ENCODE measurements at places on chromosomes 16 and 17.

DNA sequence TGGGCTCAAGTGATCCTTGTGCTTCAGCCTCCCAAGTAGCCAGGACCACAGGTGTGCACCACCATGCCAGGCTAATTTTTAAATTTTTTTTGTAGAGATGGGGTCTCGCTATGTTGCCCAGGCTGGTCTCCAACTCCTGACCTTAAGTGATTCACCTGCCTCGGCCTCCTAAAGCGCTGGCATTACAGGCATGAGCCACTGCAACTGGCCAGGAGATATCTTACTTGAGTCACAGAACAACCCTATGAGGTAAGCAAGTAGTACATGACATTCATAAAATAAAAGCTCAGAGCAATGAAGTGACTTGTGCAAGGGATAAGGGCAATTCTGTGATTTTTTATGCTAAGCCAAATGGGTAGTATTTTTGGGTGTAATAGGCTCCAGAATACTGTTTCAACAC lies 57.3 kb downstream of the CDC27 start:
- DNase-seq = no peak

DNA sequence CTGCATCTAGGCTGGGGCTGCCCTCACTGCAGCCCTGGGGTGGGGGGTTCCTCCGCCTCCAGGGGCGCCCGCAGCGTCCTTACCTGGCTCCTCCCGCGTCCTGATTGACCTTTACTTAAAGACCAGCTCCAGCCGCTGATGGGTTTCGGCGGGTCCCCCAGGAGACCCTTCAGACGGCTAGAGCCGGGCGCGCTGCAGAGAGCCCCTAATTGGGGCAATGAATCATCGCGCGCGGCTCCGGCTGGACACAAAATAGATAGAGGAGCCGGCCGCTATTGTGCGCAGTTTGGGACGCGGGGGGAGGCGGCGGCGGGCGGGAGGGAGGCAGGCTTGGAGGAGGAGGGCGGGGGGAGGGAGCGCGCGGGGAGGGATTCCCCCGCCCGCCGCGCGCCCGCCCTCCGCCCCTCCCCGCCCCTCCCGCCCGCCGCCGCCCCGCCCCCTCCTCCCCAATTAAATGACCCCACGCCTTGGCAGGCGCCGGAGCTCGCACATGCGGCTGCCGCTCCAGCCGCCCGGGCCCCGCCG lies 56.5 kb upstream of the CIBAR2 start:
- no peak for DNase-seq

- no peak for DNase-seq
These were observed 146.8 kb downstream of the SOX9 start for GRCh38 chr17:72267601-72268000.

GRCh38 chr16:57585051-57585687 lies 42.7 kb downstream of the ADGRG5 start:
- no peak for DNase-seq

DNA sequence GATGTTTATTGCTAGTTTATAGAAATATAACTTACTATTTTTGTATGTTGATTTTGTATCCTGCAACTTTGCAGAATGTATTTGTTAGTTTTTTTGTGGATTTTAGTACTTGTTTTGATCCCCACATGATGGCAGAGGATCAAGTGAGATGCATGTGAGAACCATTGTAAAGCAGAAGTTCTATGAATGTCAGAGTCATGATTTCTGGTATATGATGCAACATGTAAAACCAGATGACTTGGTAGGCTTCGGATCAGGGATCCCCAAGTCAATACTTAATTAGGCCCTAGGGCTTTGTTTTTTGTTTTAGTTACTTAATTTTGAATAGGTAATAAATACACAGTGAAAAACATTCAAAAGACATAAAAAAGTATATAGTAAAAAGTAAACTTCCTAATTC lies 45.8 kb downstream of the ESRP2 start:
- no peak for DNase-seq

DNA sequence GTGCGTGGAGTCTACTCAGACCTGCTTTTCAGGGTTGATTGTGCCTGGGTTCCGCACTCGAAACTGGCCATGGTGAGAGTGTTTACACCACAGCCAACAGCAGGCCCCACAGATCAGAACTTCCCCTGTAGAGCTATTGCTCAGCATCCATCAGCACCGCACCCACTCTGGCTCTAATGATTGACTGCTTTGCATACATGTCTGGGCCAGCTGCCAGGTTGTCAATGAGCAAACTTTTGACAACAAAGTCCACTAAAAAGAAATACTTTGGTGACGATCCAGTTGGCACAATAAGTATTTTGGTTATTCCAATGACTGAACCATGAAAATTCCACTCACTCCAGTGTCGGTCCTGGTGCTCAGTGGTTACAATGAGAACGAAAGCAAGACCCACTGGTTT lies 190.7 kb downstream of the FOXL1 start:
- DNase-seq = no peak

GRCh38 chr17:78717431-78717980 lies 64.6 kb downstream of the CYTH1 start:
- no peak for DNase-seq

Measured in stimulated activated effector memory CD8-positive, alpha-beta T cell treated with anti-CD3 and anti-CD28 coated beads, Interleukin-12 subunit alpha, Interleukin-12 subunit beta, amount 100 ng/mL, for 72 hours (primary cell).